PC-9 (cell line): ENCODE measurements at places on chromosomes 3 and 15.

DNA sequence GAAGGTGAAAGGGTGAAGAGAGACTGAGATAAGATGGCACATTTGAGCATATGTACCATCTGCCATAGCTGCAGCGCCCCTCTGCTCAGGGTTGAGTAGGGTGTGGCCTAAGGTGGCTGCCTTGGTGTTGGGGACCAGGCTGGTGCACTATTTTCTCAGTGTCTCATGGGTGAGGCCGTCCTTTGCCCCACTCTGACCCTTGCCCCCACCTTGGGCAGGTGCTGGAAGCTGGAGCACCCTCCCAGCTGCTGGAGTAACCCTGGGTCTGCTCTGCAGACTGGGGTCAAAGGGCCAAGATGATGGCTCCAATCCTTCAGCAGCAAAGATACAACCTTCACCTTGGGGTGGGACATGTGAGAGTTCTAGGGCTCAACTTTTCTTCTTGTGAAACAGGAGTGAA lies 69.2 kb downstream of the DAPK2 start:
- no peak for DNase-seq

- no peak for DNase-seq
Observed at GRCh38 chr15:49810720-49811119, 189.9 kb downstream of the DTWD1 start.

DNA sequence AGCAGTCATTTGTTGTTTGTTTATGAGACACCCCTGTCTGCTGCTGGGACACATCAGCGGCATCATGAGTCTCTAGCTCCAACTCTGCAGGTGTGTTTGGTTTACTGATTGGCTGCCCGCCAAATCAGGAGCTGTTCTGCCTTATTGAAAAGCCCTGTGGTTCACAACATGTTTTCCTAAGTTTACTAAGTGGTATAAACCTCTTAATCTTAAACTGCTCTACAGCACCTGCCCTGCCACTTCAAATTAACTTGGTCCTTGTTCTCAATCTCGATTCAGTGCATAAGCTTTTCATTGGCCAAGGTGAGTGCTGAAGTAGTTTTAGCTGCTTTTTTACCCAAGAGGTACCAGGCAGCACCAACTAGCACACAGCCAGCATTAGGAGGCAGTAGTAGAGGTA lies 77.8 kb upstream of the WDR72 start:
- no peak for DNase-seq

- DNase-seq, result no peak
Observed at GRCh38 chr3:188719545-188719944, 452.2 kb upstream of the TPRG1 start.

GRCh38 chr3:30476368-30477084 lies 129.9 kb upstream of the TGFBR2 start:
- peak; percentile 62 for DNase-seq

DNA sequence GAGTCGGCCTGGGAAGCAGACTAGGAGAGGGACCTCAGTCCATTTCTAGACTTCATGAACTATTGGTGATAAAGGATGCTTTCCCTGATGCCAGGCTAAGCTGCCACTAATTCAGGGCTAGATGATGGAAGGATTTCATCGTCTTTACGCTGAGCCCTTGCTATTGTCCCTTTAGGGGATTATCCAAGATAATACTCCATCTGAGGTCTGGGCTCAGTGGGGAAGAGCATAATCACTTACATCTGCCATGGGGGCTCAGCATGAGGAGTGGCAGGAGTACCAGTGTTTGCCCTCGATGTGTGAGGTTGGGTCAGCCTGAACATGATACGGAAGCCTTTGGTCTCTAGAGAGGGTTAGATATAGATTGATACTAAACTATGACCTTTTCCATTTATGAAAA lies 47.3 kb downstream of the PTPRG start:
- no peak for DNase-seq

GRCh38 chr3:127441764-127442163 lies 148.8 kb downstream of the TPRA1 start:
- no peak for DNase-seq

DNA sequence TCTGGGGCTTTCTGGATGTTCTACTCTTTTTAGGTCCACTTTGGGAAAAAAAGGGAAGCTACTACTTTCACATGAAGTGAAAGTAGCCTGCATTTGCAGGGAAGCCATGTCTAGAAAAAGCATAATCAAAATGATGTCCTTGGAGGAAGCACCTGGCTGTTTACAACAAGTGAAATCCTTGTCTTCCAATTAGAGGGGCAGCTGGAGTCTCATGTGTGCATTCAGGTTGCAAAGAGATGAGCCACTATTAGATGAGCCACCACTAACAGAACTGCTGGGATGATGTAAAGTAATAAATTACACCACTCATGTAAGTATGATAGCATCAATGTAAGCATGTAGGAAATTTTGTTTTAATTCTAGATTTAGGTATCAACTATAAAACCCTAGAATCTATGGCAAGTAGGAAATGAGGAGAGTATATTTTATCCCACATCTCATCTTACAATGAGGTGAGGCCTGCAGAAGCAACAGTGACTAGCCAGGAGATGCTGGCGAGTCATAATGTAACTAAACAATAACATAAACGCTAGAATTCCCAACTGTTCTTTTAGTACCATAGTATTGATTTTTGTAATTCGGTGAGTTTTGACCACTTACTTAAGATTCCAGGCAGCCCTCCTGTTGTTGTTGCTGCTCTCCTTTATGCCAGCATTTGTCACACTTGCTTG lies 75.9 kb downstream of the TMEM108 start:
- DNase-seq, result no peak

DNA sequence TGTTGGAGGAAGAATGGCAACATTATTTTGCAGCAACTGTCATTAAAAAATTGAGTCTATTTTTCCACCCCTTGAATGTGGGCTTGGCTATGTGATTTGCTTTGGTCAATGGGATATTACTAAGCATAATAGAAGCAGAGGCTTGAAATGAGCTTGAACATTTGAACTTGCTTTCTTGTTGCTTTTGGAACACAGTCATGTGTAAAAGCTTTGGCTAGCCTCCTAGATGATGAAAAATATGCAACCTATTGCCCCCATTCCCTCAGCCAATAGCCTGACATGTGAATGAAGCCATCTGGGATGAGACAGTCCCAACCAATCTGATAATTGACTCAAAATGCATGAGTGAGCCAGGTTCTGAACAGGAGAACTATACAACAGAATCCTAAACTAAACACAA lies 78.4 kb downstream of the PLSCR2 start:
- no peak for DNase-seq

- no peak for DNase-seq
Observed at GRCh38 chr15:58523634-58524033, 91.8 kb downstream of the LIPC start.

DNA sequence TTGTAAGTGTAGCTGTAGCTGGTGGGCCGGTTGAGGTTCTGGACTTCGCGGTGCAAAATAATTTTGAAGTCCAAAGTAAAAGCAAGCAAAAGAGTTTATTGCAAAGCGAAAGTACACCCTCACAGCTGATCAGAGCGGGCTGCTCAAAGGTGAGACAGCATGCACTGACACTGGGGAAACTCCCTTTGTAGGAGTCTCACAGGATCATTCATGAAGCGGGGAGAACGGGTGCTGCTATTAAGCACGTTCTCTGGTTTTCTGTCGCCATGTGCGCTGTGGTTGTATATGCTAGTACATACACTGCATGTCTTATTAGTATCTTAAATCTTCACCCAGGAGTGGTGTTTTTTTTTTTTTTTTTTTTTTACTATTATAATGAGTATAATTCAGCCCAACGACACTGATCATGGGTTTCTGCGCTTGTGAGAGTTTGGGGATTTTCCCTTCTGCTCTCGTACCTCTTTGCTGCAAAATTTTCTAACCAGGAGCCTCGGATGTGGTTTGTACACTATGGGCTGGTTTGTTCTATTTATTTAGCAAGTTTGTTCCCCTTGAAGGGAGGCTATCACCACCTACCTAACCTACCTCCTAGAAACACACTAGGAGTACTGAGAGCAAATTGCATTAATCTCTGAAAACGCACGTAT lies 1.4 kb upstream of the AP4E1 start:
- DNase-seq, result no peak

GRCh38 chr3:187263270-187263669 lies 28.3 kb downstream of the MASP1 start:
- DNase-seq, result no peak

DNA sequence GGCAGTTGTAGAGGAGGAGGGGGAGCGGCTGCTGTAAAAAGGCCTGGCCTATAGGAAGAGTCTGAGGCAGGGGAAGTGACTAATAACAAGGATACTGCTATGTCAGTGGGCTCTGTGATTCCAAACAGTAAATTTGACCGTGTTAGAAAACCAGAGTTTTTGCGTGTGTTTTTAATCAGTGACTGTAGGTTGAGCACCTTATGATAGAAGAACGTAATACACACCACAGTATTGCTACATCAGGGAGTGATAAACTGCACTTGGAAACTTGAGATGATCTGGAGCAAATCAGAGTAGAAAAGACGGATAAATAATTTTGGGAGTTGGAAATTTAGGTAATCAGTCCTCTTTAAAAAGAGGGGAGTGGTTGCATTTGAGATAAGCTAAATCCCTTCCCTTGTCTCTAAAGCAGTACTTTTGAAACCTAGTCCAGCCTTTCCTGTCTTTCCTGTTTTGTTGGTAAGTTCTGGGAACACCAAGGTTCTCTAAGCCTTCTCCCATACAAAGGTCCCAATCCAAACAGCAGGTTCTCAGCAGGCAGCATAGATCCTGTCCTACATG lies 130.5 kb upstream of the NR2E3 start:
- DNase-seq, result peak; percentile 83

GRCh38 chr3:46675426-46675825 lies 18.1 kb downstream of the ALS2CL start:
- no peak for DNase-seq

GRCh38 chr3:141949972-141950371 lies 73.5 kb downstream of the ATP1B3 start:
- DNase-seq, result no peak

- DNase-seq, result no peak
Observed at GRCh38 chr3:13120289-13120927, 47.2 kb upstream of the IQSEC1 start.

- DNase-seq, result no peak
Observed at GRCh38 chr3:36060950-36061349, 319.4 kb upstream of the STAC start.

DNA sequence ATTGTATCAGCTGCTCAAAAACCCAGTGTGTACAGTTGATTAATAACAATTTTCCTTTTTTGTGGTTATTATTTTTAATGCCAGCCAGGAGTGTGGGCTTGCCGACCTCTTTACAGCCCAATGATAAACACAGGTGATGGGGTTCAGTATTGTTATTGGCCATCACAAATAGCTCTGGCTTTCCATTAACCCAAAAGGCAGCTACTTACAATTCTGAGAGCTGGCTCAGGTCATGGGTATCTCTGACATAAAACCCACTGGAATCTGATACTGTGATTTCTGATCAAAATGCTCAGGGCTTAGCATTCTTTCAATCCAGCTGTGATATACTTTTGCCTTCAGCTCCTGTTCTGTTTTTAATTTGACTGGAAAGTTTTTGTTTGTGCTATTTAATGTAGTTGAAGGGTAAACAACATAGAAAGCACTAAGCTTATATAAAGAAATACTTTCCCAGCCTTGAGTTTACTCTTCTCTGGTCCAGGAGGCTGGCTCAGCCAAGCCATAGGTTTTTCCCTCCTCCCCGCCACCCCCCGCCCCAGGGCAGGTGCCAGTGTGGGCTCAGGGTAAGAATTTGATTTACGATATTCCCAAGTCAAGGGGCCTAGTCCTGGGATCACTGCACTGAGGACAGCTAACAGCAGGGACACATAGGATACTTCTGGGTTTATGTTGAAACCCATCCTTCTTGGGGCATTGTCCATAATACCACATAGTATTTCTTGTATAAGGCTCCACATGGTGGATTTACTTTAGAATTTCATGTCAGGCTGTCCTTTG lies 54.0 kb upstream of the MYZAP start:
- no peak for DNase-seq

DNA sequence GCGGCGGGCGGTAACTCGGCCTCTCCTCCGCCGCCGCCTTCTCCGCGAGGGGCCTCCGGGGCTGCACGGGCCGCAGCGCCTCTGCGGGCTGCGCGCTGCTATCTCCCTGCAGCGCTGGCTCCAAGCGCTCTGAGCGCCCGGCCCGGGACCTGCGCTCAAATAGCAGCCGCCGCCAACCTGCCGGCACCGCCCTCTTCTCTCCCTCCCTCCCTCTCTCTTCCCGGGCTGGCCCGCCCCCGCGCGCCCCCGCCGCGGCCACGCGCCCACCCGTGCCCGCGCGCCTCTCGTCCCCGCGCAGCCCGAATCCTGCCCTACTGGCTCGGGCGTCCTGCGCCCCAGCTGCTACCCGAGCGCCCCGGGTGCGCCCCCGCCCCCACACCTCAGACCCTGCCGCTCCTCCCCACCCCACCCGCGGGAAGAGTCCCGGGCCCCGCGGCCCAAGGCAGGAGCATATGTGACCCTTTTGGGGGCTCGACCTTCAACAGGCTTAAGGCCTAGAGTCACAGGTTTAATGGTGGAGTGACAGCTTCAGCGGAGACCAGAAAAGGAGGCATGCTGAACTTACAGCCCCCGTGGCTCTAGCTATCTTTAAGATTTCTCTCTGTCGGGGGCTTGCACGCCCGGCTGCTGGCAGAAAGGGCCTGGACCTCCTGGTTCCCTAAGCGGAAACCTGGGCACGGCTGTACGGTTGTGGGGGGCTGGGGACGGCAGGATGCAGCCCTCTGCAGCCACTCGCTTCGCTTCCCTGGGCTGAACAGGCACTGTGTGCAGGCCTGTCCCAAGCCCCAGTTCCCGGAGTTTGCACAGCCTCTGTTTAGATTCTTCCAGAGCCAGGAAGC lies at the start of gene CACNA2D2:
Gene CACNA2D2 (minus strand): TSS at position 131 of the 839 bp plus-strand sequence. CDS start 211 bp downstream, outside the sequence.
- peak; percentile 47 for DNase-seq

DNA sequence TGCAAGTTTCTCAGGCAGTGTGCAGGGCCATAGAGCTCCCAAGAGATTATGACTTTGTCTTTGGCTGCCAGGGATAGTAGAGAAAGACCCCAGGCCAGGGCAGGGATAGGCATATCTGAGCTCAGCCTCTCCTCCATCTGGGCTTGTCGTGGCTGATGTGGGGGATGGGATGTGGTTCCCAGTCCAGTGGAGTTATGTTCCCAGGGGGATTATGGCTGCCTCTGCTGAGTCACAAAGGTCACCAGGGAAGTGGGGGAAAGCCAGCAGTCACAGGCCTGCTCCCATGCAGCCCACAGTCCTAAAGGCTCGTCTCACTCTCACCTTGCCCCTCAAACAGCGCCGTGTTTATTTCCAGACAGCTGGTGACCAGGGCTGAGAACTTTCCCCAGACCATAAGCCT lies 354.9 kb downstream of the SI start:
- DNase-seq, result no peak

DNA sequence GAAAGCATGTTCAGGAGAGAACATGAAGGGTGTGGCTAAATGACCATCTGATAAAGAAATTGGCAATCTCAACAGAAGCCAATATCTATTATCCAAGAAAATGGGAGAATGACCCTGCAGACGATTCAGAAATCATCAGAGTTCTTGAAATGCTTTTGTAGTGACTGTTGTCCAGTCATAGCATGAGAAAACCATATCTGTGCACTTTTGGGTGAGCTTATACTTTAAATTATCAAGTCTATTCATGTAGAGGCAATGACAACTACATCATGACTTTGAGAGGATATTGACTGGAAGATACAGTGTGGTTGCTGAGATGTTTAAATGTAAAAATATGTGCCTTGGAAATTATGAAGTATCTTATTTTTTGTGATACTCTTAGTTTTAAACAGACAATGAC lies 57.6 kb upstream of the AZI2 start:
- no peak for DNase-seq

- no peak for DNase-seq
Observed at GRCh38 chr3:56940976-56941375, 119.5 kb upstream of the SPATA12 start.

- no peak for DNase-seq
Observed at GRCh38 chr3:106877627-106878026, 499.6 kb upstream of the CCDC54 start.
